ENCODE measurements at places on chromosomes 5 and 9.
A peak's percentile ranks its signal among the peaks of the same experiment; 100 is the strongest.

- peak; percentile 68 for DNase-seq
Observed at GRCh38 chr9:94623253-94623652, 16.1 kb downstream of the FBP1 start.

DNA sequence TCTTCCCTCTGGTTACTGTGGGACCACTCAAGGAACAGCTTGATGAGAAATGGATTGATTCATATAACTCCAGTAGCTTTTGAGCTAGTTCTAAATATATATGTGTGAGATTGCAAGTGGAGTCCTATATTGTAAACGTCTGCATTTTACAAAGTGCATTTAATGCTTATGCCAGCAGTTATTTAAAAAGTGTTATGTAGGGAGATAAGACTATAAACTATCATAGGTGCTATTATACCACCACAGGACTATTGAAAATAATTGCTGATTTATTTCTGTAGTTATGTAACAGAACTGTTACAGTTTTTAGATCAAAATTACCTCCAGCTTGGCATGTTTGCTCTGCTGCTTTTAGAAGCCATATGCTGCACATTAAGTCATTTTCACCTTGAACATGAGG is 36.2 kb downstream of the PTCD2 start:
- no peak for DNase-seq

GRCh38 chr5:173693670-173694069 is 77.2 kb upstream of the BOD1 start:
- DNase-seq: no peak

- peak; percentile 74 for DNase-seq
Observed at GRCh38 chr9:33466565-33467495, 6.9 kb downstream of the NOL6 start.

DNA sequence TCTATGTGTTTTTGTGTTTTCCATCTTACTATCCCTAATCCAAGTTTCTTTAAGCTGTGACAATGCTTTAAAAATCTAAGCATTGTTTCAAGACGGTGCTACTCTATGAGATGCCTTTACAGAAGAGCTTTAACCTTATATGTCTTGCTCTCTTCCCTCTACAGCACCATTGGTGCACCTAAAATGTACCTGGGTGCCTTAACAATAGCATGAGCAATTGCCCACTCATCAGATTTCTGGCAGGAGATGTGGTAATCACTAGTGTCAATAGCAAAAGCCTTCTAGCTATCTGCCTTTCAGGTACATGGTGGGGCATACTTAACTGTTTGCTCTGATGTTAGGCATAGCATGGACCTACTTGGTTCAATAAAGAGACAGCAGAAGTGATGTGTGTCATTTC is 222.3 kb upstream of the KIF2A start:
- DNase-seq: no peak

DNA sequence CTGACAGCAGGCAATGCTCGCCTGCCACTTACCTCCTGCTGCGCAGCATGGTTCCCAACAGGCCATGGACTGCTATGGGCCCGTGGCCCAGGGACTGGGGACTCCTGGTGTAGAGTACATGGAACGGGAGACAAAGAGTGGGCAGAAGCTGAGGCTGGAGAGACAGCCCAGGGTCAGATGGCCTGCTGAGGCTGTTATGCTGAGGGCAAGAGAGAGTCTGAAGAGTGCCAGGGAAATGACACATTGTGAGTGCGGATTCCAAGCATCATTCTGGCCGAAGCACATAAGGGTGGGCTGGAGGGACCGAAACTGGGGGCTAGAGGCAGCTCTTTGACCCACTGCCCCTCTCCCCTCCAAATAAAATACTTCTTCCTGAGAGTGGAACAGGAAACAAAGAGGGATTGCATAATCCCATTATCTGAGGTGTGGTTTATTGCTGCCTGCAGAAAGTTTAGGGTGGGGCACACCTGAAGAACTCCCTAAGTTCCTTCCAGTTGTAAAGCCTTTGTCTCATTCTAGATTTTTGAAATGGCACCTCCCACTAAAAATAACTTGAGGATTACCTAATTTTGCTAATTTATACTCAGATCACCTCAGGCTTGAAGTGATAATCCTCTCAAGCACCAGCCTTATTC is 158.1 kb downstream of the ATP10B start:
- no peak for DNase-seq

- DNase-seq: no peak
Observed at GRCh38 chr5:15285901-15286583, 213.9 kb upstream of the FBXL7 start.

DNA sequence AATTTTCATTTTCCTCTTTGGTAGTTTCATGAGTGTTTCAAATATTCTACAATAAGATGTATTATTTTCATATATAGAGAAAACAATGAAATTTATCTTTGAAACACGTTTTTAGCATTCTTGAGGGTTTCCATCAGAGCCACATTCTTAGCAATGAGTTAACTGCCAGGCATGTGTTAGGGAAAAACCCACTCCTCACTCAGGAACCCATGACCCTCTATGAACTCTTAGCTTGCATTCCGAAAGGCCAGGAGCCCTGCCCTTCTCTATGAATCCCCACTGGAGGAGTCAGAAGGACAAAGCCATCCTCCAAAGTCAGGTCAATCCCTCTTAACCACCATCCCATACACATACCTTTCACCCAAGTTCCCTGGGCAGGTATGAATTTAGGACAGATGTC is 57.5 kb downstream of the ADAMTS12 start:
- no peak for DNase-seq

DNA sequence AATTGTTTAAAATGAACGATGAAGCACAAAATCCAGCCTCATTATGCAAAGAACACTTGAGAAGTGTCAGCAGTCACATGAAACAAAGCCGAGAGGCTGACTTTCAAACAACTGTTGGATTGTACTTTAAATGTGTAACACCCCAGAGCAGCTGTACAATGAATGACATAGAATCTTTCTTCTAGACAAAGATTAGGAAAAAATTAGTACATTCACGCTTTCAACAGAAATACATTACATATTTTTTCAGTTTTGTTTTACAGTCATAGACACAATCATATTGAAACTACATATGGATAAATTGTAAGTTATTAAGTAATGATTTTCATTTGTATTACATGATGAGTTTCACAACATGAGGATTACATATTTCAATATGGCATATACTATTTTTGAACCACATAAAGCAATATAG is 10.6 kb upstream of the AGXT2 start:
- no peak for DNase-seq

DNA sequence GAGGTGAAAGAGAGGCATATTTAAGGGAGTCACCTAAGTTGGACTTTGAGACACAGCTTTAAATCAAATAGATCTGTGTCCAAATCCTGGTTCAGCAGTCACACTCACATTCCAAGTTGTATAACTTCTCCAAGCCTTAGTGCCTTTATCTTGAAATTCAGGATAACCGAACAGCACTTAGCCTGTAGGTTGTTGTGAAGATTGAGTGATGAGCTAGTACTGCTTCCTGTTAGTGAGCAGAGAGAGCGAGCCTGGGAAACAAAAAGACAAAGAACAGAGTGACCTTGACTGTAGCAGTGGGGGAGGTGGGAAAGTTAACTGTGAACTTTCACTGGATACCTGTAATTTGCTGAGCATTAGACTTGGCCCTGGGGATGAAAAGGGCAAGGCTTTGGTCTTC is 22.4 kb downstream of the MAML1 start:
- no peak for DNase-seq

DNA sequence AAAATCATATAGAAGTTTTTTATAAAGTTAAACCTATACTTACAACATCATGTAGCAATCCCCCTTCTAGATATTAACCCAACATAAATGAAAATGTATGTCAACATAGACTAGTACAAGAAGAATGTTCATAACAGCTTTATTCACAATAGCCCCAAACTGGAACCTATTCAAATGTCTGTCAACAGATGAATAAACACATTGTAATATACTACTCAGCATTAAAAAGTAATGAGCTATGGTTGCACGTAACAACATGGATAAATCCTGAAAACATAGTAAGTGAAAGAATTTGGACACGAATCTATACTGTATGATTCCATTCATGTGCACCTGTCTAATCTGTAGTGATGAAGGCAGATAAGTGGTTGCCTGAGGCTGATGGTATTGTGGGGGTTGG is 73.9 kb downstream of the CSNK1G3 start:
- no peak for DNase-seq

DNA sequence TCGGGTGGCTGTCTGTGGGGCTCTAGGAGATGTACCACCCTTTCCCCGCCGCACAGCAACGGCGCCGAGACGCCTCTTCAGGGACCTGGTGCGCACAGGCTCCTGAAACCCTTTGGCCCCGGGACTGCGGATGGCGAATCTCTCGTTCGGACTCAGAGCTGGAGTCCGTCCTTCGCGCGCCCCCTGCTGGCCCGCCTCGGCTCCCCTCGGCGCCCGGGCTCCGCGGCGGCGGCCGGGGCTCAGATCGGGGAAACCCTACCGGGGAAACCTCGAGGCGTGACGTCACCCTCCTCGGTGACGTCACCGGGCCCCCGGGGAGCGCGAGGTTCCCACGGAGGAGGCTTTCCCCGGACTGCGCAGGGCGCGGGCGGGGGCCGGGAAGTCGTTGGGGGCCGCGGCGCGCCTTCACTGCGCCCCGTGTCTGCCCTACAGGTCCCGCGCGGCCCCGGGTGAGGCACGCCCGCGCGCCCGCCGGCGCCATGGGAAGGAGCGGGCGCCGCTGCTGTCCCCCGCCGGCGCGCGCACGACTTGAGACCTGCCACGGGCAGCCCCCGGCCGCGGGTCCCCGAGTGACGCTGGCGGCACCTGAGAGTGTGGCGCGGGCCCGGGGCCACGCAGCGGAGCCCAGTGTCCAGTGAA is 7.9 kb downstream of the PRR7 start:
- peak; percentile 83 for DNase-seq

- DNase-seq: peak; percentile 25
Observed at GRCh38 chr9:86946201-86947145, 833 bp downstream of the GAS1 start.

- no peak for DNase-seq
Observed at GRCh38 chr5:101977729-101978345, 318.2 kb downstream of the SLCO4C1 start.
